Pulmonary artery endothelial cell (primary cell): ENCODE measurements at places on chromosomes 3 and 15. TPM values are rescaled to one million over a fixed set of nuclear protein-coding genes. Genes with fewer than 3 reads are reported as not detected.

DNA sequence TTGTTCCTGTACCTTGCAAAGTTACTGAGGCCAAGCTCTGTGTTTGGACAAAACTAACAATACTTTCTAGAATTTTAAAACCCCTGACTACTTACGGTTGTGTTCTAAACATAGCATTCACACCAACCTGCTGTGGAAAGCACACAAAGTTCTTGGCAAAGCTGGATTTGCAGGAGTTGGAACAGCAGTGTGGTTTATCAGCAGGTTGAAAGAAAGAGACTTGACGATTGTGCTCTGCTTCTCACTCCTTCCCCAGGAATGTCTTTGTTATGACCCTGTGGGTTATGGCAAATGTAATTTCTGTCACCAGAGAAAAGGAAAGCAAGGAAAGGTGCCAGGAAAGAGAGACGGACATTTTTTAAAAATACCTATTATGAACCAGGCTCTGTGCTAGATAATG, 165.5 kb upstream of the TGFBR2 start:
- no peak for DNase-seq

DNA sequence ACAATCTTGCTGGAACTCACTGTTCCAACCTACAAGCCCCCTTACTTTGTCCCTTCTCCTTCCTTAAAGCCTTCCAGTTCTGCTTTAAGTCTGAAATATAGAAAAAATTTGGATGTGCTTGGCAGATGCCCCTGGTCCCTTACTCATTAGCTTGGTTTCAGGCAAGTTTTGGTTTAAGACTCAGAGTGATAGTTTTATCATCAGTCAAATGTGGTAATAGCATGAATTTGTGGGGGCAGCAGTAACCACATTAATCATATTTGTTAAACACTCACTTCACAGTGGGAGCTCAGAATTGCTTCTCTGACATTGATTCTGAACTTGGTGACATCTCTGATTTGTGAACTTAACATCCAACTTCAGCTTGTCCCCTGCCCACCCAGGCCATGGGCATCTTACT, 58.3 kb upstream of the ALDH1A3 start:
- DNase-seq, result no peak

GRCh38 chr3:129592381-129593131, 13.9 kb downstream of the PLXND1 start:
- DNase-seq, result no peak

HAPLN3 gene
- total RNA-seq, result 15.5 and 35.9 TPM in 2 replicates

- no peak for DNase-seq
These were observed 104.9 kb upstream of the RPL32 start for GRCh38 chr3:12946251-12946648.

CACNA2D3 gene
- not detected in 2 replicates for total RNA-seq

- no peak for DNase-seq
These were observed 25.8 kb upstream of the PLA2G4E start for GRCh38 chr15:42046597-42046996.
